Activated CD8-positive, alpha-beta T cell treated with anti-CD3 and anti-CD28 coated beads for 36 hours (primary cell): ENCODE measurements at places on chromosomes 5 and 9. TPM values are rescaled to one million over a fixed set of nuclear protein-coding genes. Genes with fewer than 3 reads are reported as not detected.

DNA sequence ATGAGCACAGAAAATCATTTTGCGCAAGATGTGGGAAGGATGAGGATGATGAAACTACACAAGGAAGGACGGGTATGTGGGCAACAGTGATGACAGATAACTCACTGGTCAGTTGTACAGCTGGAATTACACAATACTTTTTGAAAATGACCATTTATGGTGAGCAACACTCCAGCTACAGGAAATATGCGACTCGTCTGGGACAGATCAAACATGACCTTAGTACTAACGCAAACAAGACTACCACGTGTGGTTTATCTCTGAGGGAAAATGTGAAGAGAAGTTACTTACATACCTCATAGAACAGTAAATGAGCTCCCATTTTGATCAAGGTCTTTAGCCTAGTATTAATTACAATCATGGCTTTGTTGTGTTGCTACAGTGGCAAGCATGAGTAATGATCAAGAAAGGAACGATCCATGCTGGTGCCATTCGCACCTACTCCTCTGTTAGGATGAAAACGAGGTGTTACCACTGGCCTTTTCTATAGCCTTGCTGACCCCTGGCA is 456.9 kb downstream of the BNC2 start:
- H3K4me3 ChIP-seq, result no peak overlapping the region
- H3K4me1 ChIP-seq, result no peaks in the 10 kb centered on the region
- H3K27me3 ChIP-seq, result no peaks in the 10 kb centered on the region
- DNase-seq, result no peak
- no peaks in the 10 kb centered on the region for H3K36me3 ChIP-seq

PCDHA9 gene
- not detected for total RNA-seq

NUTM2G gene
- not detected for total RNA-seq

SIT1 gene
- 99.9 TPM for total RNA-seq

DNA sequence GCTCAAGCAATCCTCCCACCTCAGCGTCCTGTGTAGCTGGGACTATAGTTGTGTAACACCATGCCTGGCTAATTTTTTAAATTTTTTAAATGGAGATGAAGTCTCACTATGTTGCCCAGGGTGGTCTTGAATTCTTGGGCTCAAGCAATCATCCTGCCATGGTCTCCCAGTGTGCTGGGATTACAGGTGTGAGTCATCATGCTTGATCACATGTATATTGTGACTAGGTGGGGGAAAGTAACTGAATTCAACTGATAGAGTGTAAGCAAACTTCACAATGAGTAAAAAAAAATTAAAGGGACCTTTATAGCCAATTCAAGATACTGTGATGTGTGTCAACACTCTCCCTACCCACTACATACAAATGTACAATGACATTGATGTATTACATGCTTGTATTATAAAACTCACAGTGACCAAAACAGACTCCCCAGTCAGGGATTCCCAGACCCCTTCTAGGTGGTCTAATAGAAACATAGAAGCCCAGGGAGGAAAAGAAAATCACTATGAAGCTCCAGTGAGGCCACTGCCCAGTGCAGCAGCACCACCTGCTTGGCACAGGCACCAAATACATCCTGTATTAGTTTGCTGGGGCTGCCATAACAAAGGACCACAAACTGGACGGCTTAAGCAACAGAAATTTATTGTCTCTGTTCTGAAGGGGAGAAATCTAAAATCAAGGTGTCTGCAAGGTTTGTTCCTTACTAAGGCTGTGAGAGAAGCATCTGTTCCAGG is 8.8 kb downstream of the PLGRKT start:
- DNase-seq, result no peak
- no peak overlapping the region for H3K4me3 ChIP-seq
- no peaks in the 10 kb centered on the region for H3K4me1 ChIP-seq
- H3K27ac ChIP-seq, result no peak overlapping the region
- H3K36me3 ChIP-seq, result peaks cover 14% of the 10 kb centered on the region

DNA sequence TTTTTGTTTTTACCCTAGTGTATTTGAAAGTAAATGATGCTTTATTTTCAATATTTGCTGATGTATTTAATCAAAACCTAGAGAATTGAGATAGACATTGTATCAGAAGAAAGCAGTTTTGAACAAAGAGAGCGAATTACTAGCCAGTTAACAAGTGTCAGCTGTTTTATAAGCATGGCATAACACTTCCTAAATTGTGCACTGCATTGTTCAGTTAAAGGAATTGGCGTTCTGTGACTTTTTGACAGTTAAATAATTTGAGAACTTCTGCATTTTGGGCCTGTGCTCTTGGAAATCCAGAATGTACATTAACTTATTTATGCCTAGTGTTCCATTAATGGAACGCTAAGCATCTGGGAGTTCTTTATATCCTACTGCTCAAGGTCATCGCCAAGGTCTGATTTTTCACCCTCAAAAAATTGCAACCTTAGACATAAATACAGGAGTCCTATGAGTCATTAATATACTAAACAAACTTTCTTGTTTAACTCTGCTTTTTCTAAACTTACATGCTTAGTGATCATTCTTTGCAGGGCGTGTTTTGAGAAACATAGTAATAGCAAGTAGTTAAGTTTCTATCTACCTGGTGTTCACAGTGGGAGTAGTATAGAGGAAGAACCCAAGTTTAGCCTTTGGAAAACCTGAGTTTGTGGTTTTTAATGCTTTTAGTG is 31.1 kb downstream of the RASA1 start:
- peaks cover 10% of the 10 kb centered on the region for H3K36me3 ChIP-seq
- H3K4me3 ChIP-seq, result no peak overlapping the region
- H3K27me3 ChIP-seq, result no peaks in the 10 kb centered on the region
- DNase-seq, result no peak
- no peak overlapping the region for H3K27ac ChIP-seq

DNA sequence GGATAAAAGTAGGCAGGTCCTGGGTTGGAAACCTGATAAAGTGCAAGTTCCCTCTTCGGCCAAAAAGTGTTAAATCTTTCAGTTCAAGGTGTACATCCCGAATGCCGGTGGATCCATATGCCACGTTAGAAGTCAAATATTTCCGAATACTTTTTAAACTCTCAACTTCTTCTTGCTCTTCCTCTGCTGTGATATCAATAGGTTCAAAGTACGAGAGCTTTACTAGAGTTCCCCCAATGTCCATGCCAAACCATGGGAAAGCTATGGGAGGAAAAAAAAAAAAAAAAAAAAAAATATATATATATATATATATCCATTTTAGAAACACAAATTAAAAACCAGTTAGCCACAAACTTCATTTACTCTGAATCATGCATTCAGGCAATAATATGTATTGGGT is 10.4 kb downstream of the PANK3 start:
- peaks cover 42% of the 10 kb centered on the region for H3K36me3 ChIP-seq
- H3K4me3 ChIP-seq, result no peak overlapping the region
- no peak overlapping the region for H3K27ac ChIP-seq
- H3K27me3 ChIP-seq, result no peaks in the 10 kb centered on the region
- H3K4me1 ChIP-seq, result peaks cover 20% of the 10 kb centered on the region

DNA sequence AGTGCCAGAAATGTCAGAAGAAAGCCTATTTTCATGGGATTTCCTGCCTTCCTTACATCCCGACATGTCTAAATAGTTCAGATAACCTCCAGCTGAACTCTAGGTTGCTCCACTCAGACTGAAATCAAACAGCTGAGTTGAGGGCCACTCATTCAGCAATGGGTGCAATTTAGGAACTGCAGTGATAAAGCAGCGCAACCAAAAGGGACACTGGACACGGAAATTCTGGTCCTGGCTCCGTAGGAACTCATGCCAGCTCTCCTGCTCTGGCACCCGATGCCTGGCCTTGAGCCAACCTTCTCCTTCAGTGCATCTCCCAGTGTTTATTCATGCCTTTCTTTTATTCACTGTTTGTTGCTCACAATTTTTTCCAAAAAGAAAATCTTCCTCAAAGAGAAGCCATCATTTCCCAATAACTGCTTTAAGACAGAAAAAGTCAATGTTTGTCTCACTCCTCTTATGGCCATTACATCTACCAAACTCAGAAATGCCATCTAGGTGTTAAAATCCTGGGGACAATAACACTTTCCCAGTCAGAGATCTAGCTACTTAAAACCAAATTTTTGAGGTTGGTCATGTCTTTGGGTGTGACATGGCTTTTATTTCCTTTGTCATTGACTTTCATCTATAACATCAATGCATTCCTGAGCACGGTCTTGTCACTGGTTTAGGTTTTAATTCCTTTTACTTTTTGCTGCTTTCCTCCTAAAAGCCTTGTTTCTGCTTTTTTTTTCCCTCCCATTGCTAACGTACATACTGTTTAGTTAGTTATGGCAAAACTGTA is 126.9 kb downstream of the PDE4D start:
- peaks cover 5% of the 10 kb centered on the region for H3K4me1 ChIP-seq
- H3K27me3 ChIP-seq, result peaks cover 36% of the 10 kb centered on the region
- H3K36me3 ChIP-seq, result no peaks in the 10 kb centered on the region
- H3K27ac ChIP-seq, result no peak overlapping the region

GRCh38 chr5:100970646-100971255 is 67.7 kb upstream of the ST8SIA4 start:
- no peaks in the 10 kb centered on the region for H3K36me3 ChIP-seq
- H3K27me3 ChIP-seq, result peaks cover 1% of the 10 kb centered on the region
- no peak for DNase-seq
- H3K4me1 ChIP-seq, result peaks cover 1% of the 10 kb centered on the region

TSPAN17 gene
- total RNA-seq, result 24.6 TPM

ZBTB34 gene
- total RNA-seq, result 4.6 TPM

GRCh38 chr5:37932450-37932849 is 92.6 kb upstream of the GDNF start:
- H3K4me1 ChIP-seq, result no peaks in the 10 kb centered on the region
- peaks cover 1% of the 10 kb centered on the region for H3K27me3 ChIP-seq
- no peaks in the 10 kb centered on the region for H3K36me3 ChIP-seq
- H3K4me3 ChIP-seq, result no peak overlapping the region
- no peak for DNase-seq

DNA sequence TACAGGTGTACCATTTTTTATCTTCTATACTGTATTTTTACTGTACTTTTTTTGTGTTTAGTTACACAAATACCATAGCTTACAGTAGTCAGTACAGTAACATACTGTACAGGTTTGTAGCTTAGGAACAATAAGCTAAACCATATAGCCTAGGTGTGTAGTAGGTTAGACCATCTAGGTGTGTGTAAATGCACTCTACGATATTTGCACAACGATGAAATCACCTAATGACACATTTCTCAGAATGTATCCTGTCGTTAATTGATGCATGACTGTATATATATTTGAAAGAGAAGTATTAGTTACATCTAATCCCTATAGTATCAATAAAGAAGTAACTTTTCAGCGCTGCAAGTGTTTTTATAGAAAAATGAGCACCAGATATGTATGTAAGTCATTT is 138.8 kb downstream of the TRPM6 start:
- no peak overlapping the region for H3K4me3 ChIP-seq
- H3K27ac ChIP-seq, result no peak overlapping the region
- H3K36me3 ChIP-seq, result no peaks in the 10 kb centered on the region
- peaks cover 13% of the 10 kb centered on the region for H3K27me3 ChIP-seq
- no peak for DNase-seq

DAPK1 gene
- 2.1 TPM for total RNA-seq

DNA sequence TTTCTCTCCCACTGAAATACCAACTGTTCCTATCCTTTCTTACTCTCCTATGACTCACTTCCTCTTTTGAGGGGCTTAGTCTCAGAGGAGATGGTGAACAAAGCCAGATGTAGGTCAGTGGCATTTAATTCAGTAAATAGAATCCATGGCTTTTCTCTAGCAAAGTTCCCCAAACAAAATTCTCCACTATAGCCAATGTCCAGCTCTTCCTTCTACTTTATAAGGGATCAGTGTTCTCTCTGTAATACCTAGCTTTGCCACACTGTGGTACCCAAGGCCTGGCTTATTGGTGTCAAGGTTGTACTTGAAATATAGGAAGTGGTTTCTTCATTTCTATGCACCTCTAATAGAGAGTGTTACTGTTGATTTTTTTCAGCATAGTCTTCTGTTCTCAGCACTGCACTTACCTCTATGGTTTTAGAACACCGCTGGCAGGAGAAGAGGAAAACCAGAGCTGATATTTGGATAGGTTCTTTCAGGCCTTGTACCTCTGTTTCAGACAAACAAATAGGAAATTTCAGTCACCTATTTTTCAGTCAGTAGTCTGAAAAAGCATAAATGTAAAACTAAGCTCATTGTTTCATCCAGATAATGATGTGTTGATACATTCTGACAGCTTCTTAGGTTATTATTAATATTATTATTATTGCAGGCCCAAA is 40.6 kb upstream of the ITGA2 start:
- no peaks in the 10 kb centered on the region for H3K36me3 ChIP-seq
- H3K4me1 ChIP-seq, result peaks cover 24% of the 10 kb centered on the region
- DNase-seq, result peak; percentile 78

- peak overlapping the region; percentile 63 for H3K27ac ChIP-seq
- peak overlapping the region; percentile 1 for H3K4me3 ChIP-seq
- H3K27me3 ChIP-seq, result no peaks in the 10 kb centered on the region
- DNase-seq, result no peak
Observed at GRCh38 chr5:115522832-115523403, 21.7 kb downstream of the FEM1C start.

DNA sequence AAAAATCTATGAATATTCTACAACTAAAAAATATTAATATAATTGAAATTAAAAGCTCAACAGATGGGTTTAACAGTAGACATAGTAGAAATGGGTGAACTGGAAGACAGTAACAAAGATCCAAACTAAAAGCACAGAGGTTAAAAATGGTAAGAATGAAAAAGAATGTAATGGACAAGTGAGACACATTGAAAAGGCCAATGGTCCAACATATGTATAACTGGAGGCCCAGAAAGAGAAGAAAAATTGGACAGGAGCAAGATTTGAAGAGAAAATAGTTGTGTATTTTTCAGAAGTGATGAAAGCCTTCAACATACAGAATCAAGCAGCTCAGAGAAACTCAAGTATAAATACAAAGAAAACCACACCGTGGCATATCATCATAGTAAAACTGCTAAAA is 58.6 kb downstream of the PCDHGC5 start:
- no peak overlapping the region for H3K4me3 ChIP-seq
- H3K36me3 ChIP-seq, result peaks cover 60% of the 10 kb centered on the region
- peaks cover 28% of the 10 kb centered on the region for H3K4me1 ChIP-seq
- H3K27me3 ChIP-seq, result no peaks in the 10 kb centered on the region
- no peak for DNase-seq
- H3K27ac ChIP-seq, result no peak overlapping the region

DNA sequence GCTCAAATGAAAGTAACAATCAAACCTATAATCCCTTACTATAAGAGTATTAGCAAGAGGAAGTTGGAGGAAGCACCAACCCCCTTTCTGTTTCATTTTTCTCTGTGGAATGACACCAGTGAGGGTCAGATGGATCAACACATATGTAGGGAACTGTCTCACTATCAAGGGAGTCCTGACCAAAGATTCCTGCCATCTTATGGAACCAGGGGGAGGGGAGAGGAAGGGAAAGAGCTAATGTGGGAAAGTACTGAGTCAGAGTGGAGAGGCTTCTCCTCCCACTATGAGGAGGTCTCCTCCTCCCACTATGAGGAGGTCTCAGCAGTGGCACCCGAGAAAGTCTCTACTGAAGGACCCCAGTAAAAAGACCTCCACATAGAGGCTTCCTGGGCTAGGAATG is 73.3 kb upstream of the PCSK1 start:
- no peaks in the 10 kb centered on the region for H3K36me3 ChIP-seq
- no peak for DNase-seq
- H3K4me3 ChIP-seq, result no peak overlapping the region
- H3K4me1 ChIP-seq, result peaks cover 8% of the 10 kb centered on the region
- peaks cover 2% of the 10 kb centered on the region for H3K27me3 ChIP-seq

GRCh38 chr5:152331718-152332117 is 73.4 kb downstream of the NMUR2 start:
- H3K27ac ChIP-seq, result no peak overlapping the region
- H3K36me3 ChIP-seq, result no peaks in the 10 kb centered on the region

- H3K36me3 ChIP-seq, result no peaks in the 10 kb centered on the region
- H3K4me1 ChIP-seq, result no peaks in the 10 kb centered on the region
- DNase-seq, result no peak
- no peak overlapping the region for H3K4me3 ChIP-seq
- H3K27ac ChIP-seq, result no peak overlapping the region
- no peaks in the 10 kb centered on the region for H3K27me3 ChIP-seq
Observed at GRCh38 chr5:104539618-104540350, 977.2 kb upstream of the NUDT12 start.
